ENCODE measurements at places on chromosomes 11 and 22.

DNA sequence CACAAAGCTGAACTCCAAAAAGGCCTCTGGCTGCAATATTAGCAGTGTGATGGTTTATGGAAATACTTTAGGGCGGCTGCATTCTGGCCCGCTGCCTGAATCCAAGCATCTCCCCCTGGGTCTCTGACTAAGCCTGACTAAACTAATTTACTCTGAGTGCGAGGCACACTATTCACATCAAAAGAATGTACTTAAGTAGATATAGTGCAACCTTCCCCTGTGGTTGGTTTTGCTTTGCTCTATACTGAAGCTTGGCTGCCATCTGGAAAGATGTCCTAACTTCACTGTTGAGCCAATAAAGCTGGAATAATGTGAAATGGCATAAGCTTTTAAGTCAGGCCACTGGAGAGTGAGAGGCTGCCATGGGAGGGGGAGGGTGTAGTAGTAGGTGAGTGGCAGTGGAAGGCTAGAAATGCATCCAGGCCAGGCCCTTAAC is 321.6 kb downstream of the AASDHPPT start:
- DNase-seq, result no peak

DNA sequence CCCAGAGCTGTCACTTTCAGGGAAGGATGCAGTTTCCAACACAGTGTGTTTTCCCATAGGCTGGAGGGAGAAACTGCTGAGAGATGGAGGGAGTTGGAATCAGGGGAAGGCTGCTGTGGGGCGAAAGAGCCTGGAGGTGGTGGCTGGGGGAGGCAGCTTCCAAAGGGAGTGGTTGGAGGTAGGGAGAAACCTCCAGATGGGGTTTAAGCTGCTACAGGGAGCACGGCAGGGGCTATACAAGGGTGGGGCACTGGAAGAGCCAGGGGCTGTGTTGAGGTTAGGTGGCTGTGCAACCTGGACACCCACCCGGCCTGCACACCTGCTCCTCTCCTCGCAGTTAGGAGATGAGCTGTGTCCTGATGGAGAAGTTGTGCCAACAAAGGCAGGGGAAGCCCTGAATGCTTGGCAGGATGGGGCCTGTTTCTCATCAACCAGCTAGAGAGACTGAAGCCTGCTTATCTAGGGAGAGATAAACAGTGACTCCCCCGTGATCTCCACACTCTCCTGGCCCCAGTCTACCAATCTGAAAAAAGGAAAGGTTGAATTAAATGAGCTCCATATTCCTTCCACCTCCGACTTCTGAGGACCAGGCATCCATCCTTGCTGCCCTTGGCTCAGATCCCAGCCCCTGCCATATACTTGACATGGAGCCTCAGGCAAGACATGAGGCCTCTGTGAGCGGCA is 3.6 kb upstream of the SLCO2B1 start:
- DNase-seq, result no peak

DNA sequence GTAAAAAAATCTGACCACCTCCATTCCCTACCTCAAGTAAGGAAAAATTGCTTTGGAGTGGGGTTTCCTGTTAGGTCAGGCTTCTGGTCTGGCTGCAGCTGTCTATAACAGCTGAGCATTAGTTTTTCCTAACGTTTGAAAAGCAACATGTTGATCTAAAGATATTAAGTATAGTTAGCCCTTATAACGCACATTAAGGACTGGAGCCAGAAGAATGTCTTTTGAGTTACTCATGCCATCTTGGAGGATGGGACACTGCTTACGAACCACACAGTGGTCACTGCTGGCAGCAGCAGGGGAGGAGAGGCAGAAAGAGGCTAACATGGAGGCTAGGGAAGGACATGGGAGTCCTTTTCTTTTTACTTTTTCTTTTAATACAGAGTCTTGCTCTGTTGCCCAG is 44.1 kb upstream of the GDPD4 start:
- no peak for DNase-seq

GRCh38 chr11:1749395-1750351 is 722 bp downstream of the IFITM10 start:
- DNase-seq, result no peak

- no peak for DNase-seq
Observed at GRCh38 chr11:126711977-126712625, 288.5 kb downstream of the KIRREL3 start.

Measured in stimulated activated CD8-positive, alpha-beta memory T cell treated with anti-CD3 and anti-CD28 coated beads, Interleukin-7, amount 100 ng/mL, for 4 hours (primary cell).